Stimulated activated CD8-positive, alpha-beta memory T cell treated with anti-CD3 and anti-CD28 coated beads, Interleukin-7, amount 100 ng/mL, for 24 hours (primary cell): ENCODE measurements at places on chromosomes 6 and 20.
A peak's percentile ranks its signal among the peaks of the same experiment; 100 is the strongest.

DNA sequence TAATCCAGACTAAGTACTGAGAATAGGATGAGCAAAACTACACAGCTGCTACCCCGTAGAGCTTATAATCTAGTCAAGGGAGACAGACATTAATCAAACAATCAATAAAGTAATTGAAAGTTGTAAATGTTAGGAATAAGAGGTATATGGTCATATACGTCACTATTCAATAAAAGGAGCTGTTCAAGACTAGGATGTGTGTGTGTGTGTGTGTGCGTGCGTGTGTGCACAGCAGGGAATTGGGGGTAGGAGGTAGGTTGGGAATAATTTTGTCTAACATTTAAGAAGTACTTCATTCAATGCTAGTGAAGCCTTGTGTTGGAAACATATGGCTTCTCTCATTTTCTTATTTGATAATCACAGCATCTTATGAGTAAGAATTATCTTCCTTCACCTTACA is 41.8 kb downstream of the SESN1 start:
- no peak for DNase-seq

DNA sequence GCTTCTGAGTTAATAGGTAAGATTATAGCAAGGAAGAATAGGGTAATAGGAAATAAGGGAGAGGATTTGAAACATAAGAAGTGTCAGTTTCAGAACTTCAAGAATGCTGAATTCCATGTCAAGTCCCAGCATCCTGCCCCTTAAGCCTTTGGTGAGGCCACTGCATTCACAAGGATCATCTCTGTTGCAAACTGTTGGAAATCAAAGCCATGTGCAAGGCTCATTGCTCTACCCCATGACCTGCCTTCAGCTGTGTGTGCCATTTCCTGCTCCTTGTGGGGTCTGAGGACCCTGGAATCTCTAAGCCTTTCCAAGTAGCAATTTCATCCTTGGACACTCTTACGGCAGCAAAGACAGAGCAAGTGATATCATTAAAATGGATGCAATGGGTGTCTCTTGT is 203.0 kb downstream of the CDC5L start:
- no peak for DNase-seq

DNA sequence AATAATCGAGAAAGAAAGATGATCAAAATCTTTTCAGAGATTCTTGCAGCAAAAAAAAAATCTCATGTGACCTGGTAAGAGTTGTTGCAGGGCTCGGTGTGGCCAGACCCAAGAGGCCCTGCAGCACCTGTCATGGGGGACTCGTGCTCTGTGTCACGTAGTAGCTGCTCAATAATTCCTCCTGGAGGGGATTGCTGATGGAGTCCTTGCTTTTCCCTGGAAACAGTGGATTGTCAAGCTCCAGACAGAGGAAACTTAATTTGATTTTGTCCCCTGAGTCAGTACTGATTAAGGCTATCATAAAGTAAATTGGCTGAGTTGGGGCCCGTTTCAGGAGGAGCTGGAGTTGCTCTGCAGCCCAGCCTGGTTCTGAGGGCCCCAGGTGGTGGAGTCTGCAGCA is 125.2 kb downstream of the EDN3 start:
- DNase-seq = no peak

DNA sequence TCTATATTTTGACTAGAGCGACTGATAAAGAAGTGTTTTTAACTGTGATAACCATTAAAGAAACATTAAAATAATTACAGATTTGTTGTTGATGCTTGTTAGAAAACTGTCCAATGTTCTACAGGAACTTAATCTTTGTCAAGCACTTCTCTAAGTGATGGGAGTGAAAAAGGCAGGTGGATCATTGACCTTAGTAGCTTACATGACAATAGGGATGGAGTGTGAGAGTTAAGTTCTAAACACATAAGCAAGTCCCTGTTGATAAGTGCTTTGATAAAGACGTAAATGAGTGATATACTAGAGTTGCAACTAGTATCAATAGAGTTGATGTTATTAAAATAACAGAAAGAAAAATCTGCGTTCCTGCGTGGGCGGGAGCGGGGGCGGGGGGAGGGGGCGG is 931.5 kb upstream of the EPHA7 start:
- DNase-seq = no peak

DNA sequence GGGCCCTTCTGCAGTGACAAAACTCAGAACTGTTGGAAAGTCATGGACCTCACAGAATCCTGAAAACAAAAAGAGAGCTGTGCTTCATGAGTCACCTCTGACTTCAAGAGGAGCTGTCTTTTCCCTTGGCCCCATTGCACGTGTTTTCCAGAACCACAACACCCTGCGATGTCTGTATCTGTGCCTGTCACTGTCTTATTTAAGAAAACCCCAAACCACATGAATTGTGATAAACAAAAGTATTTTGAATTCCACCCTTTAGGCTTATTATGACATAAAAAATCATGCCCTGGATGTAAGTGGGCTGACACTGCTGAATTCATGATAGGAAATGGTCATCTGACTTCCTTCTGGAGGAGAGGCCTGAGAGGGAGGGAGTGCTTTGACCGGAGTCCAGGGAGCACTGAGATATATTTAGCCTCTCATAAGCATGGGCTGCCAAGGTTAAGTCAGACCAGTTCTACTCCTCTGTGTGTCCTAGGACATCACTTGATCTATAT is 96.4 kb upstream of the DUSP22 start:
- DNase-seq = peak; percentile 33

DNA sequence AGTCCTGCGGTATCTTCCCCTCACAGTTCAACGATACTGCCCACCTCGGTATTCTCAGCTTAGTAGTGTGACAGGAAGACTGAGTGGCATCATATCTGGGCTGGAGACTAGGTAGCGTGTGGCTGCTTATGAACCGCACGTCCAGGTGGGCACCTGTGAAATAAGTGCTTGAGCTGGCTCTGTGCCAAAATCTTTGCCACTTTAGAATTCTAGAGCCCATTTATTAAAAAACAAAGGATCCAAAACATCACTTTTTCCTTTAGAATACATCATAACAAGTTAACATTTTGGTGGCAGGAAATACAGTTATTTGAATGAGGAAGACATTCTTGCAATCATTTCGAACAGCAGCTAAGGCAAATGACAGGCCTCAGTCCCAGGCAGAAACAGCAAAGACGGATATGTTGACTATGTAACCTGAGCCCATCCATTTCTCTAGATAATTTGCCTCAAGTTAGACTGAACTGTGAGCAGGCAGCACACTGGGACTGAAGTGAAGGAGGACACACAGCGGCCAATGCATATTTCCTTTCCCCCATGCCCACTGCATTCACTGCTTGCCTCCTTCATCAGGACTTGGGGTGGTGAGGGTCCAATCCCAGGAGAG is 136.6 kb downstream of the GMDS start:
- DNase-seq = no peak

DNA sequence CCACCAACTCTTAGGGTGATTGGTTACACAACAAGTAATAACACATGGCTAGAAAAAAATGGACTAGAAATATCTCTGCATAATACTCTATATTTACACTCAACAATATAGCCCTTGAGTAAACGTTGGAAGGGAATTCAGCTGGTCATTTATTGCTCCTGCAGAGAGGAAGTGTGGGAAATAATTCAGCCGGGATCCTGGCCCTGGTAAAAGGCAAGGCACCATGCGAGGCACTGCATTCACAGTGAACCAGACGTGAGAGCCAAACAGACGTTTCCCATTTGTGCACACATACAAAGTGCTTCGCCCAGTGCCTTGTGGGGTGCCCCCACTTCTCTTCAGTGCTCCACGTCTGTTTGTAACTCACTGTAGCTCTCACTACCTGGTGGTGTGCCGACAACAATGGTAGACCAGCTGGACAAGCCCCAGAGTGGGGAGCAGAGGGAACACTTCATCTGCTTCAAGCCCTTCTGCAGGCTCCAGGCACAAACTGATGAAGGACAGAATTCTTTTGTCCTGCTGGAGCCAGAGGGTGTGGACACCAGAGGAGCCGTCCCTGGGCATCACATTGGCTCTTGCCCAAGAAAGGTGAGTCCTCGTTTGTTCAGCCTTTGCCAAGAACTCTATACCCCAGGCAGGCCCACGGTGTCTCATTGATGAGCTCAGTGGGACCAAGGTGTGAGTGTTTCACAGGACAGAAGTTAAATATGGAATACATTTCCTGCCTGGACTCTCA is 18.8 kb downstream of the SYNDIG1 start:
- DNase-seq = no peak

DNA sequence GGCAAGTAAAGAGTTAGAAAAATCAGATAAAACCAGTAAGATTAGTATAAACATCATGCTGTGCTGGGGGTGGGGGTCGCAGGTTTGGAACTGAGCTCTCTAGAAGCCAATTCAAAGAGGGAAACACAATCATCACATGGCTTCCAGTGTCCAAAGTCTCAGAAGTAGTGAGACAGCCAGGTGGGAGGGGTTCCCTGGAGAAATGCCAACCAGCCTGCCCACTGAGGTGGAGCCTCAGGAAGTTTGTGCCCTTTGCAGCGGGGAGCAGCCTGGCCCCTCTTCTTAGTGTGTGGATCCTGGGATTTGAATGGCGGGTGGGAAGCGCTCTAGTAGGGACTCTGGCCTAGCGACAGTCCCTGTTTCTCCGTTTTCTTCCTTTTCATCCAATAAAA is 21.4 kb downstream of the C6orf15 start:
- DNase-seq = no peak

- DNase-seq = no peak
These were observed 64.4 kb upstream of the TMEM170B start for GRCh38 chr6:11473008-11473740.

GRCh38 chr6:18601516-18602020 is 214.4 kb downstream of the RNF144B start:
- no peak for DNase-seq

DNA sequence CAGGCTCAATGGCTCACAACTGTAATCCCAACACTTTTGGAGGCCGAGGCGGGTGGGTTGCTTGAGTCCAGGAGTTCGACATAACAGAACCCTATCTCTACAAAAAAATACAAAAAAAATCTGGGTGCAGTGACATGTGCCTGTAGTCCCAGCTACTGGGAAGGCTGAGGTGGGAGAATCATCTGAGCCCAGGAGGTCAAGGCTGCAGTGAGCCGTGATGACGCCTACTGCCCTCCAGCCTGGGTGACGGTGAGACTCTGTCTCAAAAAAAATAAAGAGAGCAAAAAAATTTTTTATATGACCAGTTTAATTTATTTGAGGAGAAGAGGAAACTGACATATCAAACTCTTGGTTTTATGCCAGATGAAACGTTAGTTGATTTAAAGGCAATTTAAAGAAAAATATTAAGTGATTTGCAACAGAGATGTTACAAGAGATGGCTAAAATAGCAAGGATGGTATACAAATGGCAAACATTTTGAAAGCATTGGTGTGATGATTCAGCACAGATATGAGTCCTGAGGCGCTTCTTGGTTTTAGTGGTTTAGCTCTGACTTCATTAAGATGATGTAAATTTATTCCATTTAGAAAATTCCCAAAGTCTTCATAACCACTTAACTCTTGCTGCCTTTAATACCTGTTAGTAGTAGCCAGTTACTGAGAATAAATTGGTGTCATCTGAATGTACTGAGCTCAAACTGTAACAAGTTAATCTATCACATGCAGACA is 17.7 kb downstream of the GTF2H5 start:
- no peak for DNase-seq

- DNase-seq = no peak
These were observed 161.6 kb downstream of the QKI start for GRCh38 chr6:163576114-163576513.

GRCh38 chr6:41278699-41279405 is 7.6 kb downstream of the TREM1 start:
- peak; percentile 24 for DNase-seq

- no peak for DNase-seq
These were observed 19.2 kb upstream of the MRPS18A start for GRCh38 chr6:43706788-43707187.

DNA sequence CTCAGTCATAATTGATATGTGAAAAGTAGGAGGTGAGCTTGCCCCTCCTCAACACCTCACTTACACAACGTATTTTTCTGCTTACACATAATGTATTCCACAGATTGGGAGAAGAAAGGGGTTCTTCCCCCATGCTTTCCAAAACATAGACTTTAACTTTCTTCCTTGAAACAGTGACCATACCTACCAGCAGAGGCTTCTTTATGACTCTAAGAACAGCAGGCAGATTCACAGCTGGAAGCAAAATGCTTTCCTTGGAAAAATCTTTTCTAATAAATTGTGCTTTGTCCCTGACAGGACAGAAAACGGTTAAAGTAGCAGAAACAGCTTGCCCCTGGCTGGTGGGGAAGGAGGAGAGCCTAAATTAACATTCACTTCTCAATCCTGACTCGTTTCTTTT is 629.1 kb upstream of the IMPG1 start:
- no peak for DNase-seq
